ENCODE measurements at places on chromosomes 16 and 17. TPM values are rescaled to one million over a fixed set of nuclear protein-coding genes. Genes with fewer than 3 reads are reported as not detected.

TBX4 gene
- 2.7 TPM for total RNA-seq

FKBP10 gene
- 587 TPM for total RNA-seq

NMT1 gene
- total RNA-seq: 91.3 TPM

C16orf96 gene
- total RNA-seq: not detected

RNF135 gene
- 14.6 TPM for total RNA-seq

TAT gene
- total RNA-seq: not detected

FAM83G gene
- 16.2 TPM for total RNA-seq

ALDH3A1 gene
- total RNA-seq: not detected

EVI2A gene
- 0.16 TPM for total RNA-seq

KRT24 gene
- total RNA-seq: not detected

SECTM1 gene
- total RNA-seq: 4.9 TPM

CCDC154 gene
- 0.80 TPM for total RNA-seq

KPNB1 gene
- 270 TPM for total RNA-seq

SLC16A13 gene
- total RNA-seq: 1.7 TPM

ZP2 gene
- not detected for total RNA-seq

DNAAF8 gene
- total RNA-seq: 0.08 TPM

SPATA22 gene
- 0.52 TPM for total RNA-seq

KRT34 gene
- 8.0 TPM for total RNA-seq

BIRC5 gene
- 20.0 TPM for total RNA-seq

NTN3 gene
- total RNA-seq: 1.2 TPM

RNF157 gene
- total RNA-seq: 2.1 TPM

CCDC200 gene
- total RNA-seq: not detected

SLC5A11 gene
- not detected for total RNA-seq

MPP2 gene
- total RNA-seq: 5.7 TPM

CLEC19A gene
- total RNA-seq: not detected

C16orf89 gene
- 0.80 TPM for total RNA-seq

HBQ1 gene
- not detected for total RNA-seq

IRX6 gene
- total RNA-seq: not detected

KSR1 gene
- total RNA-seq: 64.0 TPM

TEX14 gene
- under 0.01 TPM for total RNA-seq

SMIM36 gene
- total RNA-seq: not detected

APOBR gene
- total RNA-seq: not detected

CTRB2 gene
- total RNA-seq: not detected

All from epithelial cell of alveolus of lung (primary cell).